ENCODE measurements at places on chromosomes 4 and X. TPM values are rescaled to one million over a fixed set of nuclear protein-coding genes. Genes with fewer than 3 reads are reported as not detected.
A peak's percentile ranks its signal among the peaks of the same experiment; 100 is the strongest.

Gene CCDC149
- 0.09 TPM for total RNA-seq

Gene MAGEA8
- 2.2 TPM for total RNA-seq

Gene PPM1K
- total RNA-seq: 14.1 TPM

Gene SULT1B1
- total RNA-seq: not detected

Gene GPC3
- total RNA-seq: 0.42 TPM

Gene TSPAN7
- 0.16 TPM for total RNA-seq

Gene DDIT4L
- not detected for total RNA-seq

Gene COX7B2
- 0.47 TPM for total RNA-seq

Gene INTU
- total RNA-seq: 4.2 TPM

Gene ATP1B4
- total RNA-seq: not detected

Gene SHISA3
- not detected for total RNA-seq

DNA sequence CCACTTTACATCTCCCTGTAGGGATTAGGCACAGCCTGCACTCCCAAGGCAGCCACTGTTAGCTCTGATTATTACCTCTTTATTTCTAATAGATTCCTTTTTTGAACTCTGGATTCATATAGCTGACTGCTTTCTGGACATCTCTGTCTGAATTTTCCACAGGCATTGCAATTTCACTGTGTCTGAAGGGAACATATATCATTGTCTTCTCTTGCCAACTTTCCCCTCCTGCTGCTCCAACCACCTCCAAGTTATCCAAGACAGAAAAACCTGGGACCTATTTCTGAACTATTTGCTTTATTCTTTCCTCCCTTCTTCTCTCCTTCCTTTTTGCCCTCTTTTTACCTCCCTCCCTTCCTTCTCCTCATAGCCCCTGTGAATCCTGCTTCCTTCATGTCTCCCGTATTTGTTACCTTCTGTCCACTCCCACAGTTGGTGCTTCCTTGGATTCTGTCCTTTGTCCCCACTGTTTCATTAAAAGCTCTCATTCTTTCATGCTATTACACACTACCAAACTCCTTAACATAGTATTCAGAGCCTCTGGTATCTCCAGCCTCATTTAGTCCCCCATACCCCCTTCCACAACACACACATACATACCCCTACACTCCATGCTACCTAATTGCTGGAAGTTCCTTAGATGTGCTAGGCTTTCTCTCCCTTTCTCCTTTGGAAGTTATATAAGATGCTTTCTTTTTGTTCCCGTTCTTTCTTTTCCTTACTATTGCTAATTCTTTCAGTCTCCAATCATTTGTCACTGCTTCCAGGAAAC lies 34.7 kb downstream of the FGF2 start:
- no peak for DNase-seq

DNA sequence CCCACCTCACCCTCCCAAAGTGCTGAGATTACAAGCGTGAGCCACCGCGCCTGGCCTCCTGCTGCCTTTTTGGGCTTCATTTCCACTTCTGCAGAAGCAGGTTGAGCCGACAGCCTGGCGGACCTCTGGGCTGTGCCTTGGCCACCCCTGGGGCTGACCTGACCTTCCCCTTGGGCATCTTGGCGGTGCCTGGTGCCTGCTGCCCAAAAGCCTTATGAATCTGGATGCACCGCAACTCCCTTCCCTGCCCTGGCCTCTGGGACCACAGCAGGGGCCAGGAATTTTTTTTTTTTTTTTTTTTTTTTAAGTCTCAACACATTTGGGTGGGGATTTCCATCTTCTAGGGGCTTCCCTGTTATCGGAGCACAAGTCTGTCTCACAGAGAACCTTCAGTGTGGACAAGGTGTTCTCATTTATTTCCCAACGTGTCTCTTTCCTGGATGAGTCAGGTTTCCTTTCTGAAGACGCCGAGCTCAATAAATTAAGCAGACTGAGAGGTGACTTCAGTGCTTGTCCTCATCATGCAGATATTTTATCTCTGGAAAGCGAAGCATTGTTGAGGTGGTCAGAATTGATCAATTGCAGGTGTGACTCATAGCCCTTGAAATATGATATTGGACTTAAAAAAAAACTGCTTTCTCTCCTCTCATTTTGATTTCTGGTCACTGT lies 79.7 kb downstream of the SHROOM2 start:
- DNase-seq: no peak

- DNase-seq: no peak
Observed at GRCh38 chr4:23320931-23321587, 568.8 kb downstream of the PPARGC1A start.

- DNase-seq: no peak
Observed at GRCh38 chr4:2419814-2420213, 1.1 kb downstream of the CFAP99 start.

GRCh38 chr4:87559090-87559837 lies 30.1 kb upstream of the SPARCL1 start:
- no peak for DNase-seq

DNA sequence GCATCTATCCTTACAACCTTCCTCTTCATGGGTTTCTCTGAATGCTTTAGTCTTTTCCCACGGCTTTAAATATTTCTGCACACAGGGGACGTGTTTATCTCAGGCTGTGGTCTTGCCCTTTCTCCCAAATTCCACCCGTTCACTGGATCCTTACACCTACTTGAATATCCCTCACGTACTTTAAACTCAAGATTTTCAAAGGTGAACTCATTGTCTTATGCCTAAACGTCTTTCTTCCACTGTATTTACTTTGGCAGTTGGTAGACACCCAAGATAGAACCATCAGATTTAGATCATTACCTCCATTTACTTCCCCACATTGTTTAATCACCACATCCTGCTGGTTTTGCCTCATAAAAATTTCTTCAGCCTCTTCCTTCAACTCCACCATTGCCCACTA lies 269.2 kb downstream of the CBLL2 start:
- no peak for DNase-seq

DNA sequence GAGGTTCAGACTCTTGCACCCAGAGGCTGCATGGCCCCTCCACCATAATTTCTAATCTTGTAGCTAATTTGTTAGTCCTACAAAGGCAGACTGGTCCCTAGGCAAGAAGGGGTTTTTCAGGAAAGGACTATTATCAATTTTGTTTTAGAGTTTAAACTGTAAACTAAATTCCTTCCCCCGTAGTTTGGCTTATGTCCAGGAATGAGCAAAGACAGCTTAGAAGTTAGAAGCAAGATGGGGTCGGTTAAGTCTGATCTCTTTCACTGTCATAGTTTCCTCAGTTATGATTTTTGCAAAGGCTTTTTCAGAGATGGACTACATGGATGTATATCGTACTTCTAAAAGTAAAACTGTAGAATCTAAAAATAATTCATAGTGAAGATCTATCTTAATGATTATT lies 258.1 kb upstream of the IL1RAPL1 start:
- no peak for DNase-seq

DNA sequence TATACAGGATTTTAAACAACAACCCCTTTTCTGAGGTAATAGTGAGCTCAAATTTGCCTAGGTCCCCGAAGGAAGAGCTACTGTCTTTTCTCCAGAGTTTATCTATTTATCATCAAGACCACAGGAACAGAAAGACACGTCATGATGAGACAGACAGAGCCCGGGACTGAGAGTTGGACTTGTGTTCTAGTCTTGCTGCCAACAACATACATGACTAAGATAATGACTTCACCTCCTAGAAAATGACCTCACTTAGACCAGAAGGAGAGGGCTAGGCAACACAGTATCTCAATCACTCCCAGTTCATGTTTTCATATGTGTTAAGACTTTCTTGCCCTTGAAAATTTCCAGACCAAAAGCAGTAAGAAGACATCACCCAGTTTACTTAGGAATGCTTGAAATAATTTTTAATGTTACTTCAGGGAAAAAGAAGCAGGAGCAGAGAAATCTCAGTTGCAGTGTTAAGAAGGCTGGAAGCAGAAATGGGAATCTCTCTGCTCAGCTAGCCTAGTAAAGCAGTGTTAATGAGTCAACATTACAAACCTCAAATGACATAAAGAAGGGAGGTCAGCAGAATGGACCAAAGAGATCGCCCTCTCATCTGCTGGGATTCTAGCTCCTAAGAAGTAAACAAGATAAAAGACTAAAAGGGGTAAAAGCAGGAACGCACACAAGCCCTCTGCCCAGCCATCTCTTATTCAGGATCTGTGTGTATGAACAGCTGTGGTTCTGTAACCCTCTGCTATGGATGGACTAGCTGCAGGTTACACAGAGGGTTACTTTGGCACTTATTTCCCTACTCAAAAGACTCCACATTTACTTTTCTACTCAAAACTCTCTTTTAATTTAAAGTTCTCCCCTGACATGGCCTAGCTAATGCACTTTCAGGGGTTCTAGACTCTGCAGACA lies 24.8 kb downstream of the PDGFC start:
- DNase-seq: no peak

GRCh38 chr4:24693636-24694035 lies 101.7 kb upstream of the SOD3 start:
- no peak for DNase-seq

DNA sequence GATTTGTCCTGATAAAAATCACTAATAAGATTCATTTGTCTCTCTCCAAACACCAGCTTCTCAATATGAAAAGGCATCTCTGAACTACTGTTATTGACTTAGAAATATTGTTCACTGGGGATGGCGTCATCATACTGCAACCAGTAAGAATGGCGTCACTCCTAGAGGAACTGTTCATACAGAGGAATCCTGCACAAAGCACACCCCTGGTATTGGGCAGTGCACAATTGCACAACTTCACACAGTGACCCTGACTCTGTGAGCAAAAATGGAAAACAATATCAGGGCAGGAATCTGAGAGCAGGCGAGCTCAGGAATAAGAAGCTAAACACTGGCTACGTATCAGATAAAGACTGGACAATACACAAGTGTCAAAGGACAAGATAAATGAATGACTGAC lies 66.7 kb upstream of the PNPLA4 start:
- DNase-seq: no peak

DNA sequence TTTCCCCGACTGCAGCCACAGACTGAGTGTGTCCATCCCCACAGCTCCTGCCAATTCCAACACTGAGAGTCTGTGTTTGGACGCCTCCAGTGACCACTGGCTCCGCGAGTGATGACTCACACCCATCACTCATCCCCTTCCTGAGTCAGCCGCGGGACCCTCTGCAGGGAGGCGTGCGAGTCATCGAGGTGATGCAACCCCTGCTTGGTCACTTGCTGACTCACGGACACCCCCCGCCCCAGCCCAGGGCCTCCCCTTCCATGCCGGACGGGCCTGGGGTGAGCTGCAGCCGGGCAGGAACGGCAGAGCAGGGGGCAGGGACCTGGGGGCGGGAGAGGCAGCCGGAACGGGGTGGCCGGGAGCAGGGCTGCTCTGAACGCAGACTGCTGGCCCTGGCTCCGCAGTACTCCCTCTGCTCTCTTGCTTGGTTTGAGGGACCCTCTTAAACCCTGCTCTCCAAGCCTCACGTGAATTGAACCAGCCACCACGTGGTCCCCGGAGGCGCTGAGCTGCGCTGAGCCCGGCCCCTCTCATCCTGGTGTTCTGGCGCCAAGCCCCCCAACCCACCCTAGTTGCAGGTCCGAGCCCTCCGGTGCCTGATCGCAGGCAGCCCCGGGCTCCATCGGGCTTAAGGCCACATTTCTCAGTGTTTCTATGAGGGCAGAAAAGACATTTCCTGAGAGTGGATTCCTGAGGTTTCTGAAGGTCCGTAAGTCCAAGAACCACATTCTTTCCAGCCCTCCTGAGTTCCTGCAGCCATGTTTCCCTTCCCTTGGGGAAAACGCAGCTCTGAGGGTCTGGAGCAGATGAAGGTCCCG lies 32.4 kb downstream of the FGFRL1 start:
- peak; percentile 95 for DNase-seq

- DNase-seq: peak; percentile 33
Observed at GRCh38 chrX:39773923-39774773, 323.6 kb downstream of the BCOR start.

DNA sequence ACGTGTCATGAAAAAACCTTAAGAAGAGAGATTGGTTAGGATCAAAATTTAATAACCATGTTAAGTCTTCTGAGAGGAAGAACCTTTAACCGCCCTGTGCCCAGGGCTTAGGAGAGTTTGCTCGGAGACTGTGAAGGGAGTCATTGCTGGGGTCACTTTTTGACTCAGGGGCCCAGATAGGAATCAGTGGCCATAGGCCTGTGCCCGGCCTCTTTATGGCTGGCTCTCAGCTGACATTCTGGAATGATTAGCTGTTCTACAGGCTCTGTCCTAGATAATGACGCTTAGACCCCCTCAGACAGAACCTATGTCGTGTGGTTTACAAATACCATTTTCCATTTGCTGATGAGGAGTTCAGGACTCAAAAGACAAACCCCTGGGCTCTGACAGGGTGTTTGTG lies 174.1 kb downstream of the DCLK2 start:
- DNase-seq: no peak

- DNase-seq: no peak
Observed at GRCh38 chr4:122739174-122739573, 6.7 kb downstream of the BBS12 start.

DNA sequence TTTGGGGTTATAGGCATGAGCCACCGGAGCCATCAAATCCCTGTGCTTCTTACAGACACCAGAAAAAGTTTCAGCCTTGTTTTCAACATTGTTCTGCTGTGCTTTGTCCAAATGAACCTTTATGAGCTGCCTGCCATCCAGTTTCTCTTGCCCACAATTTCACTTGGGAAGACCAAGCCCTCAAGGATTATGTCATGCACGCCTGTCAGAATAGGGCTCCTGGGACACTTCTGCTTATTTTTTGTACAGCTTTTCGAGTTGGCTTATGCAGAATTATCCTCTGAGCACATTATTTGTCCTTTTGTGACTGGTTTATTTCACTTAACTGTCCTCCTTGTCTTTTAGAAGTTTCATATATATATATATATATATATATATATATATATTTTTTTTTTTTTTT lies 16.2 kb downstream of the UBE2K start:
- DNase-seq: no peak

DNA sequence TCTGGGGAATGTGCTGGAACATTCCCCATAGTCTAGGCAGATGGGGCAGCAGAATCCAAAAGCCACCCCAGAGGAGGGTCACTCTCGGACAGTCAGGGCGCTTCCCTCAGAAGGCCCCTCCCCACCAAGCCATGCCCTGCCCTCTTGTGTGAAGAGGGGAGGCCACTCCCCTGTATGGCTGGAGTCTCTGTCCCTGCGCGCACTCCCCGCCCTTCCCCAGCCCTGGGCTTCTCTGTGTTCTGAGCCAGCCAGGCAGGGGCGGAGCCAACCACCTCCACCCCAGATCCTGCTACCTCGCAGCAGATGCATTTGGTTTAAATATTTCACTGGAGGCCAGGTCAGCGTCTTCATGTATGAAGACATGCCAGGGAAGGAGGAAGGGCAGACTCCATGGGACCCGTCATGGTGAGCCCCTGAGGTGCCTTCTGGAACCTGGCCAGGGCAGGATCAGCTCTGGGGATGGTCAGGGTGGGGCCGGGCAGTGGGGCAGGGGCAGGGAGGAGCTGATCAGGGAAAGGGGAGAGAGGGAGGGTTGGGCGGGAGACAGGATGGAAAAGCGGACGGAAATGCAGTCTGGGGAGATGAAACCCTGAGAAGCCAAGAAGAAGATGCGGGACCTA lies 107.3 kb downstream of the ADRA2C start:
- DNase-seq: peak; percentile 33

DNA sequence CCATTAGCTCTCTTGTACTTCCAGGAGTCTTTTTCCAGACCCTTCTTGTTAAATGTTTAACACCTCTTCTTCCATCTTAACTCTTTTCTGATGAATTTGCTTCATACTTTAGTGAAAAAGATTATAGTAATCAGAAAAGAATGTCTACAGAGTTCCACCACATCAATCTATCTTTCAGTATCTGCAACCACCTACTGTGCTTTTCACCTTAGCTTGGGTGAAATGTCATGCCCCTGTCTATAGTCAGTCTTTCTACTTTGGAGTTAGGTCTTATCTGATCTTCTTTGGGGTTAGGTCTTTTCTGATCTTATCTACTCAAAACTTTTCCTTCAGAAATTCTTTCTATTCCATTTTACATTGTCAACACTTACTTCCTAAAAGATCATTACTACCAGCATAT lies 1310.2 kb downstream of the PCDH7 start:
- DNase-seq: no peak

GRCh38 chrX:153245288-153245731 lies 66.2 kb downstream of the MAGEA1 start:
- DNase-seq: peak; percentile 14

Data from K562 (cell line).